Brain (organoid and tissue), 16 donors: ENCODE measurements at places on chromosomes 11 and 22.

GRCh38 chr11:2665526-2666400 lies 34.0 kb downstream of the KCNQ1OT1 start:
- no peak for DNase-seq

DNA sequence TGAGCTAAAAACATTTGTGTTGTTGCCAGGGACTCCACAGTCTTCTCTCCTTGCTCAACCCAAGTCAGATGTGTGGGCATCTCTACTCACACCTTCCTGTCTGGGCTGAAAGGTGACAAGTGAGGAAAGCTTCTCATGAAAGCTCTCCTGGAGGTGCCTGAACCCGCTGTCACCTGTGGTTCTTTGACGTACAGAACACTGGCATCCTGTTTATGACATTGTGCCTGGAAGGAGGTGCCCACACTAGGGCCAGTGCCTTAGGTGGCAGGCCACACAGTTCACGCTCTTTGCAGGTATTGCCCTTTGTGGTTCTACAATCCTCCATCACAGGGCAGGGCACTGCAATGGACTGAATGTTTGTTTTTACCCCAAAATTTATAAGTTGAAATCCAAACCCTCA lies 108.5 kb downstream of the CD44 start:
- no peak for DNase-seq

- no peak for DNase-seq
Measured at GRCh38 chr11:123484448-123484847, 54.4 kb downstream of the GRAMD1B start.

DNA sequence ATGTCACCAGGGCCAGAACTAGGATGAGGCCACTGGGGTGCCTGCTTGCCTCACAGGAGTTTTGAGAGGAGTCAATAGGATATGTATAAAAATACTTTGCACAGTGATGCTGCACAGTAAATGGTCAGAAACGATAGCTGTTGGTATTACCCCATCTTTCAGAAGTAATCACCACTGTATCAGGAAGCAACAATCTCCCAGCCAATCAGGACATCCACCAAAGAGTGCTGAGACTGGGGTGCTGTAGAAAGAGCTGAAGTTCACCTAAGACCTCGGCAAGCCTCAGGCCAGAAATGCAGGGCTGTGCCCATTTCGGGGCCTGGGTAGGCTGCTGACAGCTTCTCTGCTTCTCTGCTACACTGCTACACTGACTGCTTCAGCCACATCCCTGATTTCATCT lies 17.4 kb downstream of the LMO2 start:
- DNase-seq: no peak

GRCh38 chr11:83680321-83680720 lies 394.2 kb upstream of the CCDC90B start:
- peak; percentile 39 for DNase-seq

DNA sequence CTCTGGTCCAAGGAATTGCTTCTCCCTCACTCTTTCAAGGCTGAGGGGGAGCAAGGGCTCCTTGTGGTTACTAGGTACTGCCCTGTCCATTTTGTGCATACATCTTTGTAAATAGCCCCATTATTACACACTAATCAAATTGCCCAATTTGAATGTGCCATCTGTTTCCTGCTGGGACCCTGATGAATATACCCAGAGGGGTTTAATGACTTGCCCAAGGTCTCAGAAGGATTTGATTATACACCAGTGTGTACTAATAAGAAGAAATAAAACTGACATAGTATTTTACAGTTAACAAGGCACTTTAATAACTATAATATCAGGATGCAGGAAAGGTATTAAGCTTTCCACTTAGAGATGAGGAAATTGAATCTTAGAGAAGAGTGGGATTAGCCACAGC lies 64.6 kb upstream of the PTPRJ start:
- peak; percentile 20 for DNase-seq

DNA sequence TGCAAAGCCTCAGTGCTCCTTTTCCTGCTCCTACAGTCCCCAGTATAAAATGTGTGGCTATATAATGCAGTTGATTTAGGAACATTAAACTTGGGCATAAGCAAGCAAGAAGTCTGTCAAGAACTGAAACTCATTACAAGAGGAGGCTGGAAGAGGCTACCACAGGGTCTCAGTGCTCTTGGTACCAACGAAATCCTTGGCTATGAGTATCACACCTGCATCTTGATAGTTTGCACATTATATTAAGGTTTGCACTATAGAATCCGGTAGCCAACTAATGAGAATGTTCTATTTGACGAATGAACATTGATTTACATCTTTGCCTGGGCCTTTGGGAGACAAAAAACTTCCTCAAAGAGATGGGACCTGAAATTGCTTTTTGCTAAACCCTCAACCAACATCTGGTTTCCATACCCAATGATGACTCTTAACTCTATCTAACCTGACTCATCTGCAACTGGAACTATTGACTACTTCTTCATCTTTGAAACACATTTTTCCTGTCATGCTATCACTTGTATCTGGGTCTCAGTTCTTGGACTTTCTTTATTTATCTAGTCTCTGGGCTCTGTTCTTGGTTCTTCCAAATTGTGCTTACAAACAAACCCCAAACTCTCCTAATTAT lies 207.2 kb upstream of the CTSC start:
- DNase-seq: no peak

DNA sequence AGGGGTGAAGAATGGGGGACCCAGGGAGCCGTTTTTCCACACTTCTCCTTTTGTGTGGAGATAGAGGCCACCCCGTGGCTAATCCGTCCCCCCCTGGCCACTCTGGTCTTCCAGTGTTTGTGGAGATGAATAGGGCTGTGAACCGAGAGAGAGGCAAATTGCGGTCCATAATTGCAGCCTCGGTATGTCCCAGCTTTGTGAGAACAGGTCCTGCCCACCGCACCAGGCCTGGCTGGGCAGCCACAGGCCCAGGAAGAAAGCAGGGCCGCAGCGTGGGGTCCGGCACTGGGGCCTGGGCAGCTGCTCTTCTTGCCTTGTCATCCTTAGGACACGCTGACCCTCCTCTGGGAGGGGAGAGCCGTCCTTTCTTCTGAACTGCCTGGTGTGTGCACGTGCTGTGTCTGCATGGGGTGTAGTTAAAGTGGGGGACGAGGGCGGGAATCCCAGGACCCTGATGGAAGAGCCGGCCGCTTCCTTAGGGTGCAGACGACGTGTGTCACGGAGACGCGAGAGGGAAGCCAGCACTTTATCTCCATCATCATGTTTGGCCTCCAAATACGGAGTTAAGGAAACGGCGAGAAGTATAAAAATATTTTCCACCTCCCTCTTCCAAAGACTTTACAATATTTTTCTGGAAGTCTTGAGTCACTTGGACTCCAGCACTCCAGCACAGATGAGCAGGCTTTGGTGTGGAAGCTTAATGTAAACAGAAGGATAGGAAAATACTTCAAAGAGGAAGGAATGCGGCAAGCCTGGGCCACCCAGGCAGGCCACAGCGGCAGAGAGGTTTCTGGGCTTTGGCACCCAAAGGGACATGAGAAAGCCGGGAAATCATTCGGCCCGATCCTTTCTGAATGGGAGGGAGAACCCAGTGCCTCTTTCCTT lies 1248.4 kb downstream of the BRD1 start:
- DNase-seq: peak; percentile 75

- no peak for DNase-seq
Measured at GRCh38 chr22:49357661-49358440, 469.8 kb downstream of the BRD1 start.

DNA sequence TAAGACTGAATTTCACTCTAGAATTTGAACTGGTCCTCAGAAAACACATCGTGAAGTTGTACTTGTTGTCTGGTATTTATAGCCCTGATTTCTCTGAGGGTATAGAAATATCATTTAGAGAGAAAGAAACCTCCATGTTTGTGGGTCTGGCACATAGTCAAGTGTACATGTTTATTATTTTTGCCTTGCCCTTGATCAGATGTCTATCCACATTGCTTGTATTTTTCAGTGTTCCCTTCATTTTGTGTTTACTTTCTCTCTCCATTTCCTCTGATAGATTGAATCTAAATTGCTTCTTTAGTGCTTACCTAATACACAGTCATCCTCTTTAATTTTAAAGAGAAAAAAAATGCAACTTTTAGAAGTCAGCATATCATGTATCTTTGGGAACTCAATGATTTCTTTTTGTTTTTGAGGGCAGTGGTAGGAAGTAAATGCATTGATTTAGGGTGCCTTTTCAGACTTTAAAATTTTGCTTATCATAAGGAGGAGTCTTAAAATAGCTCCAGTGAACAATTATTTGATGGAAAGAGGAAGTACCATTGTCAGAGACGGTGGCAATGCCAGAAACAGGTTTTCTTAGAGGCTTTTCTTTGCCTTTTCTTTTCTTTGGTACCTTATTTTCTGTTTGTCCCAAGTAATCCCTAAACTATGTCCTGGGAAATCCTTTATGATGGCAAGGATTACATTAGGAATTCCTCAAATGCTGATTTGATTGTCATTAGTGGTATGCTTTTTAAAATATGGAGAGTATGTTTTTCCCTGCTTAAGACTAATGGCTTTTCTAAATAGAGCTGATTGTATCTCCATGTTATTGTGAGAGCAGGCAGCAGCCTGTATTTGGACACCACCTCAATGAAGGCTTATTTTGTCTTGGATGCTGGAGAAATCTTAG lies 29.8 kb upstream of the TECTA start:
- no peak for DNase-seq

DNA sequence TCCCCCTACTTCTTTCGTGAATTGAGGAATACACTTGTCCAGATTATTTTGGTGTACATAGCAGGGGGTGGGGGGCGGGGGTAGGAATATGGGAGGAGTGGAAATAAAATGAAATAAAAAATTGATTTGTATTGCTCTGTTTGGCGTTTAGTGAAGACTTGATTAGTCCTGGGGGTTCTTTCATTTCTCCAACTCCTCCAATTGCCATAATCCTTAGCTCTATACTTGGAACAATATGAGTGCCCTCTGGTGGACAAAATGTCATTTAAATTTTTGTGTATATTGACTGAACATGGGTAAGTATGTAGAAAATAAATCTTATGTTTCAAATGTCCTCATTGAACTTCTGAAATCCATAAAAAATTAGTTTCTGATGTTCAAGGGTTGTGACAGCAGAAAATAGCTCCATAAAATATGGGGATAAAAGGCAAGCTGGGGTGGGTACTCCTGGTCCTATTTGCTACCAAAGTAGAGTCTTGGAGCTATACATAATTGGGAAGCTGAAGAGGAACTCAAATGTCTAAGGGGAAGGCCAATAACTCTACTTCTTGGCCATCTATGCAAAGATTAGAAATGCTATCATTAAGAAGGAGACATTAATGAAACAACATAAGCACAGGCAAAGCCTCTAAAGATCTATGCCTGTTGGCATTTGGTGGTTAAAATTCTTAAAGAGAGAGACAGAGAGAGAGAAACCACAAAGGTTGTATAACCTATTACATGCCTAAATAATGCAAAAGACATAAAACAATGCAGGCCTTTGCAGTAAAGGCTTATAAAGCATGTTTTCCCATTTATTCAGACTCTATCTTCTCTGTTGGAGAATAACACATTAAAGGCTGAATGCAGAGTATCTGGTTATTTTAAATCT lies 421.6 kb downstream of the METTL15 start:
- DNase-seq: peak; percentile 47

- no peak for DNase-seq
Measured at GRCh38 chr11:127803755-127804154, 783.6 kb downstream of the ETS1 start.

DNA sequence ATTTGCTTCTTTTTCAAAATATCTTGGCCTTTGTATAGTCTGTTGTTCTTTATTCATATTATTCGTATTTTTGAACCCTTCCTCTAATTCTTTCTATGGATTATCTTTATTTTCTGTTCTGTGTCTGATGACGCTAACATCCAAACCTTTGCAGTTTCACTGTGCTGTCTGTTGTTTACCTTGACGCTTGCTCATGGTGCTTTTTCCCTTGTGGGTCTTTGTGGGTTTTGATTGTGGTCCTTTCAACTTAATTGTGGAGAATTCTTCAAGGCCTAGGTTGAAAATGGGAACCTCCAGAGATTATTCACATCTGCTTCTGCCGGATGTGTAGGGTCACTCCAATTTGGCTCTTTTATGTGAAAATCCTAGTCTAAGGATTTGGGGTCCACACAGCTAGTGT lies 34.6 kb downstream of the PARVG start:
- no peak for DNase-seq

DNA sequence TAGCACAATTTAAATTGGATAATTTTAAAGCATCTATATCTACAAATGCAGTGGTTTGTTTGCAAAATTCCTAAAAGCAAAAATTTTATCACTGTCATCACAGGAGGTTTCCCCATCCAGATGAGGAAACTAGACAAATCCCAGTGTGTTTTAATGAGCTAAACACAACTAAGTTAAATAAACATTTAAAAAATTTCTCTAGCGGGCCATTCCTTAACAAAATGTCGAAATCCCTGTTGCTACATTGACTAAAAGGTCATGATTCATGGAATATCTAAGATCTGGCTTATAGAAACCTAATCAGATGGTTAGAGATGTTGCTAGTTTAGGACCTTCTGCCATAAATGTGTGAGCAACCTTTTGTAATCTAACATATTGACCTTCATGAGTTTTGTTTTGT lies 107.3 kb upstream of the BDNF start:
- DNase-seq: no peak

DNA sequence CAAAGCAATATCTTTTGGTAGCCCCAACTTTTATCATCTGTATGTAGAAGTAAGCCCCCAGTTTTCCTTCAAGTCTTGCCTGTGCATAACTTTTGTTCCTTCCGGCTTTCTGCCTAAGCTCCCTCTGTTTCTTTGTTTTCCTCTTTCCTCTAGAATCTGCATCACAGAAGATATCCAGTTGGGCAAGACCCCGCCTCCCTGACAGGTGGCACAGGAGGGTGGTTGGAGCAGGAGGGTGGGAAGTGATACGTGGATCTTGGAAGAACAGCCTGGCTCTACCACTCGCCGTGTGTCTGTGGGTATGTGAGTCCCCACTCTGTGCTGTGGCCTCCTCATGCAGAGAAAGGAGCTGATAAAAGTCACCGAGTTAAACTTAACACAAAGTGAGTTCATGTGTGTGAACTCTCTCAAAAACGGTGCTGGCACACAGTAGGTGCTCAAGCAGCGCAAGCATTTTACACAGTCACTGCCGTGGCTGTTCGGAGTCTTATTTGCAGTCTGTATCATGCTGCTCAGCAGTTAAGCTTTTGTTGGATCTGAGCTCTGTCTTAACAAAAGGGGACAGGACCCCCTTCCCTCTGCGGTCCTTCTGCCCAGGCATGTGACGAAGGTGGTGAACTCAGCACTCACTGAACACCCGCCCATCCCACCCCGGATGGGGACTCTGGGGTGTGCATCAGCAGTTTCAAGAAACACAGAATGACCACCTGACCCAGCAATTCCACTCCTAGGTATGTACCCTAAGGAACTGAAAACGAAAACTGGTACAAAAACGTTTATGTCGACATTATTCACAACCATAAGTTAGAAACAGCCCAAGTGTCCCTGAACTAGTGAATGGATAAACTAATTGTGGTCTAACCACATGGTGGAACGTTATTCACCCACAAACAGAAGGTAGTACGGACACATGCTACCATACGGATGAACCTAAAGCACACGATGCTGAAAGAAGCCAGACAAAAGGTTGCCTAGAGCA lies 249.1 kb downstream of the CTTN start:
- no peak for DNase-seq

- no peak for DNase-seq
Measured at GRCh38 chr22:31957970-31958594, 13.7 kb downstream of the YWHAH start.

DNA sequence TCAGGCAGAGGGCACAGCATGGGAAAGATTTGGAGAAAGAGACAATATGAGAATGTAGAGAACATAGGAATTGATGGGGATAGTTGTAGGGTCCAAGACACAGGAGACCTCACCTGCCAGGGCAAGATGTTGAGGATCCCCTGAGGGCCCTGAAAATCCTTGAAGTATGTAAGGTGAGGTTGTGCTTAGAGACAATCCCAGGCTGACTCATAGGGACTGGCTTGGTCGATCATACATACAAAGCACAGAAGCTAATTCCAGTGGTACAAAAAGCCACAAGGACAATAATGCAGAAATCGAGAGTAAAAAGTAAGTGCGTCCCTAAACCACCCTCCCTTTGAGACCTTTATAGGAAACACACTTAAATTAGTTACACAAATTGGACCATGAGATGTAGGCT lies 468.2 kb downstream of the MIAT start:
- DNase-seq: no peak
